ENCODE measurements at places on chromosomes 5 and 9.

DNA sequence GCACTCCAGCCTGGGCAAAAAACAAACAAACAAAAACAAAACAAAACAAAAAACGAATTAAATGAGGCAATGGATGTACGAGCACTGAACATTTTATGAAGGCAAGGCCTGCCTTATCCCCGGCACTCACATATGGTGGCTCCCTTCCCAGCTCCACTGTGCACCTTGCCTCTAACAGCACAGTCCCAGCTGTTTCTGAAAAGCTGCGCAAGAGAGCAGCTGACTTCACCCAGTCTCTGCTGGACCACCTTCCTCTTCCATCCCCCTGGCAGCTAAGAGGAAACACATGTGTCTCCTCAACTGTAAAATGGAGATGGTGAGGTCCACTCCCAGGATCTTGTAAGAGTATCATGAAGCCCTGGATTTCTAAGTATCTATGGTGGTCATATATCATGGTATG is 100.7 kb downstream of the KLF4 start:
- no peak for DNase-seq

DNA sequence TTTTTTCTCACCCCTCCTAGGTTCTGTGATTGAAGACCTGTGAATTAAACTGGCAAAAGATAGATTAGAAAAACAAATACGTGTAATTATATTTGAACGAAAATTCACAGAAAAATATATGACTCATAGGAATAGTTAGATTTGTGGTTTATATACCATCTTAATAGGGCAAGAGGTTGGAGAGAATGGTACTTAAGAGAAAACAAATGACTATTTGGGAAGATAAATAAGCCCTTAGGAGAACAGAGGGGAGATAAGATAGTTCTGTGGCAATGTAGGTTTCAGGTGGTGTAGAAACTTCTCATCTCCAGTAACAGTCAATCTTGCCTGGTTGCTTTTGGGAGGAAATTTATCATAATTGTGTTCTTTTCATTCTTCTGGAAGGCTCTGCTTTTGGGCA is 122.0 kb downstream of the PRDM9 start:
- no peak for DNase-seq

- peak; percentile 1 for DNase-seq
These were observed 390.6 kb downstream of the DNAH5 start for GRCh38 chr5:13553896-13554295.

DNA sequence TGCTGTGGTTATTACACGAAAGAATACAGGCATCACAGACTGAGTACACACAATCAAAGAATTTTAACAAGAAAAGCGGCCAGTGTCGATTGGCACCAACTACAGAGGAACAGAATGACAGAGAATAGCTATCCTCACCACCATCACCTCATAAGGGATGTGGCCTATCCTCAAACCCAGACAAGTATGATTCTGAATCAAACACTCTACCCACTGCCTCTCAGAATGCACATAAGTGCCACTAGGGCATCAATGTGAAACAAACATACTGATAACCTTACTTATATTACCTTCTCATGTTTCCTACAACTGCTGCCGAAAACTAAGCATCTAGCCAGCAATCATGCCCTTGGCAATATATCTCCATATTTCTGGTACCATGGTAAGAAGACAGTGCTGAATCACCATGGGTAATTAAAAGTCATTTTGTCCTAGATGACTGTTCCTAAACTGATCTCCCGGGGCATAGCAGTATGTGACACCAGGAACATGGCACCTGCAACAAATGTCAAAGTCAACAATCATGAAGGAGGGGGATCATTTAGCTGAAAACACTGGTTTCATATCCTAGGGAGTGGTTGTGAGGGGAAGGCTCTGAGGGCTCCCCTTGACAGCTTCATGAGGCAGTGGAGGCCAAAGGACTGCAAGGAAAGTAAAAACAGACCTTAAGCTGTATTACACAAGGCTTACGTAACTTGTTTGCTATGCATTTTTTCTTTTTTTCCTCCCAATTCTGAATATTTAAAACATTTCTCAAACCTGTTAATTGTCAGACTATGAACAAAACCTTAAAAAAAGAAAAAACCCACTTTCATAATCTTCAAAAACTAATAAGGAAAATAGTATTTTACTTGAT is 88.3 kb downstream of the LHFPL2 start:
- no peak for DNase-seq

- DNase-seq, result peak; percentile 86
These were observed 2.8 kb downstream of the SRA1 start for GRCh38 chr5:140554454-140554853.

DNA sequence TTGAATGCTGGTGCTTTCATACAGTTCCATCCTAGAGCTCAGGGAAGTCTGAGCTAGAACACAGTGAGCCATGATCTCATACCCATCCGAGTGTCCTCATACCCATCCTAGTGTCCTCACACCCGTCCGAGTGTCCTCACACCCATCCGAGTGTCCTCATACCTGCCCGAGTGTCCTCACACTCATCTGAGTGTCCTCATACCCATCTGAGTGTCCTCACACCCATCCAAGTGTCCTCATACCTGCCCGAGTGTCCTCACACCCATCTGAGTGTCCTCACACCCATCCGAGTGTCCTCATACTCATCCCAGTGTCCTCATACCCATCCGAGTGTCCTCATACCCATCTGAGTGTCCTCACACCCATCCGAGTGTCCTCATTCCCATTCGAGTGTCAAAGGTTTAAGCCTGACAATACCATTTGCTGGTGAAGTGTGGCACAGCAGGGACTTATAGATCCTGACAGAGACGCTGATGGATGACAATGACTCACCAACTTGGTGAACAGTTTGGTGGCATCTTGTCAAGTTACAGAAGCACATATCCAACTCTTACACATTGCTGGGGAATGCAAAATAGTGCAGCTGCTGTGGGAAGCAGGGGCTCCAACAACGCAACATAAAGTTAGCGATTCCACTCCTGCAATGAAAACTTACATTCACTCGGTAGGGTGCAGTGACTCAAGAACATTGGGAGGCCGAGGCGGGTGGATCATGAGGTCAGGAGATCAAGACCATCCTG is 77.0 kb upstream of the COL5A1 start:
- peak; percentile 19 for DNase-seq

- no peak for DNase-seq
These were observed 51.5 kb downstream of the MYO10 start for GRCh38 chr5:16884595-16884994.

GRCh38 chr5:74446725-74447241 is 193.7 kb downstream of the ENC1 start:
- DNase-seq, result no peak

DNA sequence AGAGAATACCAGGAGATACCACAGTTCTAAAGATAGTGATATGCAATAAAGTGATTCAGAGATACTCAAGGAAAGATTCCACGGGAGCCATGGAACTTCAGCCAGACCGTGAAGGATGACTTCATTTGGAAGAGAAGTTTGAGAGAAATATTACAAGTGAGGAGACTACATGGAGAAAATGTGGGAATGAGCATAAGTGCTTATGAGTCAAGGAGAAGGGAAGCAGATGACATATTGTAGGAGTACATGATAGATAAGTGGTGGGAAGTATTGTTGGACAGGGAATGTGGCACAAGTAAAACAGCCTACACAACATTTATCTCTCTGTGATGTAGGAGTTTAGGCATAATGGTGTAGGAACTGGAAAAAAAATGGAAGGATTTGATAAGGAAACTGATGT is 122.1 kb upstream of the FBXL17 start:
- no peak for DNase-seq

GRCh38 chr5:76125346-76125745 is 42.2 kb downstream of the SV2C start:
- no peak for DNase-seq

DNA sequence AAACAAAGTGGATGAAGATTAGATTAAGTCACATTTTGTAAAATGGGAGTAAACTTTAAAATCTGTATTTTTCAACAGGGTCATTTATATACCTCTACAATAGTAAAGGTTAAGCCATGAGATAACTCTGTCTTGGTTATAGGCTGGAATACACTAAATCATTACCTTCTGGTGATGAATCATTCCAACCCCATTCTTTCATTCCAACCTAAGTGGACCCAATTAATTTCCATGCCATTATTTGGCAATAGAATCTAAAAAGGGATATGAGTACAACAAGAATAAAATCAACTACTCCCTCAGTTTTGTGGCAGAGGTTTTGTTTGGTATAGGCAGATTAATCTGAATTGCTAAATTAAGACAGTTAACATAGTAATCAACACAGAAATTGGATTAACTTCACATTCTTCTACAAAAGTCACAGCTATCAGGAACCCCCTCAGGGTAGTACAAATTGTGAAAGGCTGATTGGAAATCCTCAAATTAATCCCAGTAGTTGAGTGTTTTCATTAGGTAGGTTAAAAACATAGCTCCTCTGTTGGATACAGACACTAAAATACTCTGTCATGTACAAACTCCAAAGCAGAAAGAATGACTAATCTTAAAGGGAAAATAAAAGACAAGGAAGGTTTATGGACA is 54.2 kb downstream of the ELAVL2 start:
- no peak for DNase-seq

GRCh38 chr5:131366428-131366827 is 102.6 kb downstream of the CDC42SE2 start:
- peak; percentile 21 for DNase-seq

DNA sequence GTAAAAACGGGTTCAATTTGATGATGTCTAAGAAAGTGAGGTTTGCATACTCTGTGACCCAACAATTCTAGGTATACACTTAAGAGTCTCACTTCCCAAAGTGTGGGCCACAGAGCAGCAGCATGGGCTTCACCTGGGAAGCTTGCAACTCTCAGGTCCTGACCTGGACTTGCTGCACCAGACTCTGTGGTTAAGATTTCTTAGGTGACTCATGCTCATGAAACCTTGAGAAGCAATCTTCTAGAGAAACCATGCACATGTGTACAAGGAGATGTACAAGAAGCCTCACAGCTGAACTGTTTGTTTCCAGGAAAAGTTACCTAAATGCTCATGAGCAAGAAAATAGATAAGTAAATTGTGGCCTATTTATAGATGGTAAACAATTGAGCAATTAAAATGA is 30.0 kb downstream of the DNAJC21 start:
- peak; percentile 91 for DNase-seq

GRCh38 chr5:10588109-10588775 is 24.4 kb downstream of the ANKRD33B start:
- no peak for DNase-seq

DNA sequence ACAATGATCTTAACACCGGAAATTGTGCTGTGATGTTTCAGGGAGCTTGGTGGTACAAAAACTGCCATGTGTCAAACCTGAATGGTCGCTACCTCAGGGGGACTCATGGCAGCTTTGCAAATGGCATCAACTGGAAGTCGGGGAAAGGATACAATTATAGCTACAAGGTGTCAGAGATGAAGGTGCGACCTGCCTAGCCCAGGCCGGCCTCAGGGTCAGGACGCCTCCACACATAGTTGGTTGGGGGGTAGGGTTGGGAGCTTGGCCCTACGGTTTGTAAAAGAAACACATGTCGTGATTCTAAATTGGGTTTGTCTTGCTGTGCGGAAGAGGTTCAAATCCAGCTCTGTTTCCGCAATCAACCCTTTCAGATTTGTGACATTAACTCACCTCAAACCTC is 6.6 kb downstream of the FCN2 start:
- no peak for DNase-seq

DNA sequence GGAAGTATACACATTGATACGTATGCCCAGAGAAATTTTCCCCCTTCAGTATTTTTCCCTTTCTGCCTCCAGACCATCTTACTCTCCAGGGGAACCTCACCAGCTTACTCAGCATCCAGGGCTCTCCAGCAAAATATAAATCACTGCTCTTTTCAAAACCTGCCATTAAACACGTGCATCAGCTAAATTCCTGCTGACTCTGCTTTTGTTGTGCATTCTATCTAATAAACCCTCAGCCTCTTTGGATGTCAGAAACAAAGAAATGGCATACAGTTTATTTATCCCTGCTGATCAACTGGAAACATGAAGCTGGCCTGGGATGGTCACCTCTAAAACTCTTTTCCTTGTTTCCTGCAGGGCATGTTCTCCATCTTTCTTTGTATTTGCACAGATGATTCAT is 126.8 kb downstream of the TRPM3 start:
- no peak for DNase-seq

- DNase-seq, result no peak
These were observed 177.6 kb downstream of the DIRAS2 start for GRCh38 chr9:90464978-90465377.

GRCh38 chr5:140631831-140632365 is 1.1 kb downstream of the CD14 start:
- no peak for DNase-seq

GRCh38 chr5:44884036-44884435 is 75.3 kb downstream of the MRPS30 start:
- no peak for DNase-seq

- no peak for DNase-seq
These were observed 2.7 kb upstream of the CNTFR start for GRCh38 chr9:34591917-34592866.

DNA sequence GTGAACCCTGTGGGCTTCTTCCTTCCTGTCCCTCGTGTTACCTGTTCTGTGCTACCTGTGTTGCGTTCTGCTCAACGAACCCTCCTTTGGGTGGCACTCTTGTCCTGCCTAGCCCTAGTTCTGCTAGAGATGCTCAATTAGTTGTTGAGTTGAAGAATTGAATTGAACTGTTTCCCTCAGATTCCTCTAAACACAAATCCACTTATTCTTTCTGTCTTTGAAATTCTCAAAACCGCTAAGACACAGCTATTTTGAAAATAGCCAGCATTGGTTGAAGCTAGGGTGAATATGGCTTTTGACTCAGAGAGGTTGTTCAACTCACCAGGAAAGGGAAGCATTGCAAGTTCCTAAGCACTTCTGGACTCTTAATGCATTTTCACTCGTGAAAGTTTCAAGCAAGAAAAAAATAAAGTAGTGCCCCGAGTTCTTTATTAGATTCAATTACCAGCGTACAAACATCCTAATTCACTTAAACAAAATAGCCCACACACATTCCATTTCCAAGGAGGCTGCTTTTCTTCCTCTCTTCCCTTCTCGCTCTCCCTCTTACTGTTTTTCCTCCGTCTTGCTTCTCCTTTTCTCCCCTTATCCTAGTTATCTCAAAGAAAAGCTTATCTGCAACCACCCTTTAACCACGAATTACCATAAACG is 642 bp upstream of the ITGA1 start:
- DNase-seq, result no peak

DNA sequence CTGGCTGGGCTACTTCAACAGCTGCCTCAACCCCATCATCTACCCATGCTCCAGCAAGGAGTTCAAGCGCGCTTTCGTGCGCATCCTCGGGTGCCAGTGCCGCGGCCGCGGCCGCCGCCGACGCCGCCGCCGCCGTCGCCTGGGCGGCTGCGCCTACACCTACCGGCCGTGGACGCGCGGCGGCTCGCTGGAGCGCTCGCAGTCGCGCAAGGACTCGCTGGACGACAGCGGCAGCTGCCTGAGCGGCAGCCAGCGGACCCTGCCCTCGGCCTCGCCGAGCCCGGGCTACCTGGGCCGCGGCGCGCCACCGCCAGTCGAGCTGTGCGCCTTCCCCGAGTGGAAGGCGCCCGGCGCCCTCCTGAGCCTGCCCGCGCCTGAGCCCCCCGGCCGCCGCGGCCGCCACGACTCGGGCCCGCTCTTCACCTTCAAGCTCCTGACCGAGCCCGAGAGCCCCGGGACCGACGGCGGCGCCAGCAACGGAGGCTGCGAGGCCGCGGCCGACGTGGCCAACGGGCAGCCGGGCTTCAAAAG is 36.9 kb upstream of the TTC1 start:
- no peak for DNase-seq

- no peak for DNase-seq
These were observed 1.2 kb upstream of the VPS13A start for GRCh38 chr9:77176106-77176505.

- DNase-seq, result peak; percentile 23
These were observed 54.5 kb upstream of the TAF11L2 start for GRCh38 chr5:17443333-17444130.

- DNase-seq, result no peak
These were observed 18.6 kb downstream of the GOLGA2 start for GRCh38 chr9:128257086-128257825.

GRCh38 chr5:148920646-148921288 is 94.4 kb downstream of the ADRB2 start:
- DNase-seq, result no peak
